Upper lobe of left lung (tissue), 6 donors: ENCODE measurements at places on chromosomes 2 and 18.

DNA sequence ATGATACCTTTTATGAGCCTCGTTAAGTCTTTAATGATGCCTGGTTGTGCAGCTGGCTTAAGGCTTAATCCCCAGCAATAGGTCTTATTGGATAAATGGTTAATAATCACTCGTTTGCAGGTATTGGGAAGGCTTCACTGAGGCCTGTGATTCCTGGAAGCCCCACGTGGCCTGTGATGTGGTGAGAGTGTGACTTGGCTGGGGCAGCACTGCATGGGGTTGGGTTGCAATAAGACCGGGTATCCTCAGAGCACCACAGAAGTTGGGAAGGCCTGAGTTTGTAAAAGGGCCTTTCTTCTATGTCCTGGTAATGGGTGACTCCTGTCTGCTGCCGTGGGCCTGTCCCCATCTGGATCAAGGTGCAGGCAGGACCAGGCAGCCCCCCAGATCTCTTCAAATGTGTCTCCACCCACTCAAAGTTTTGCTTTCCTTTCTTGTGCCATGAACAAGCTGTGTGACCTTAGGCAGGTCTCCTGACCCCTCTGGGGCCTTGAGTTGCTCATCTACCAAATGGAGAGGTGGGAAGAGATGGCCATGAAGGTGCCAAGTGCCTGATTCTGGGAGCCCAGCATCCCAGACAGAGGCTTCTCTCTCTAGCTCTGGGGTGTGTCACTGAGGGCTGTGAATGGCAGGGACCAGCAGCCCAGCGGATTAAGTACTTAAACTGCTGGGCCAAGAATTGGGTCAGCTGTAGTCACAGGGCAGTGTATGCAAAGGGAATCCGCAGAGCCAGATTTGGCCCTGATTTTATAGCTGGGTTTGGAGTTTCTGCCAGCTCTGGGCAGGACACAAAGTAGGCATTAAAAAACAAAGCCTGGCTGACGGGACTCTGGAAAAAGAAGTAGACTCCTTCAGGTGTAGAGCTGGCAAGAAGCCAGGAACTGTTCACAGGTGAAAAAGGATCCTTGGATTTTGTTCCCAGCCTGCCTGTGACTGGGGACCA, 24.4 kb downstream of the LBH start:
- H3K27ac ChIP-seq, result peak overlapping the region; percentile 19
- peaks cover 18% of the 10 kb centered on the region for H3K36me3 ChIP-seq
- no peaks in the 10 kb centered on the region for H3K27me3 ChIP-seq
- H3K4me1 ChIP-seq, result peaks cover 36% of the 10 kb centered on the region
- DNase-seq, result no peak

DNA sequence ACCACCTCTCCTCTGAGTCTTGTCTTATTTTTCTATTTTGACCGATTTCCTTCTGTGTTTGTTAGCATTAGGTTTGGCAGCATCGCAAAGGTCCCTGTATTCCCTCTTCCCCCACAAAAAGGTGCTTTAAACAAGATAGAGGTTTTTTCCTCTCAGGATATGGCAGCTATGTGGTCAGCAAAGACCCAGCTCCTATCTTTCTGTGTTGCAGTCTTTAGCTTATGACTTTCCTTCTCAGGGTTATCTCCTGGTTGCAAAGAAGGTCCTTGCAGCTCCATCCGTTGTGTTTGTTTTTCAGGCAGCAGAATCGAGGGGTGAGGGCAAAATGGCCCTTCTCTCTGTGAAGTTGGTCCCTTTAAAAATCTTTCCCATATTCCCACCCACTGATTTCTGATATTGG, 38.4 kb downstream of the GALNT1 start:
- no peaks in the 10 kb centered on the region for H3K36me3 ChIP-seq
- no peaks in the 10 kb centered on the region for H3K27me3 ChIP-seq
- DNase-seq, result no peak
- H3K27ac ChIP-seq, result no peak overlapping the region
- H3K4me1 ChIP-seq, result peaks cover 27% of the 10 kb centered on the region
- no peak overlapping the region for H3K4me3 ChIP-seq

DNA sequence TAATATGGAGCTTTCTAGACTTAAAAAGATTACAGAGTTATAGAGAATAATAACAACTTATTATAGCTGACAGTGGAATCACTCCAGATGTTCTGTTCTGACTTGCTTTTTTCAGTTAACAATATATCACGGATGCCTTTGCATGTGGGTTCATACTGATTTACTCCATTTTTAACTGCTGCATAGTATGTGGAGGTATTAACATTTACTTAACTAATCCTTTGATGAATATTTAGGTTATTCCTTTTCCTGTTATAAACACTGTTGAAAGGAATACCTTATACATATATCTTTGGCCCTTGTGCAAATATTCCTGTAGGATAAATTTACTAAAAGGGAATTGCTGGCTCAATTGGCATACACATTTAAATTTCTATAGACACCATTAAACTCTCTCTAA, 33.1 kb upstream of the ZFP36L2 start:
- DNase-seq, result no peak
- no peaks in the 10 kb centered on the region for H3K27me3 ChIP-seq
- no peaks in the 10 kb centered on the region for H3K4me1 ChIP-seq
- no peak overlapping the region for H3K27ac ChIP-seq
- H3K4me3 ChIP-seq, result no peak overlapping the region

- H3K36me3 ChIP-seq, result no peaks in the 10 kb centered on the region
- H3K4me3 ChIP-seq, result no peak overlapping the region
- H3K27ac ChIP-seq, result no peak overlapping the region
- DNase-seq, result no peak
- H3K27me3 ChIP-seq, result no peaks in the 10 kb centered on the region
Observed at GRCh38 chr2:70932631-70933230, 3.0 kb upstream of the ATP6V1B1 start.

DNA sequence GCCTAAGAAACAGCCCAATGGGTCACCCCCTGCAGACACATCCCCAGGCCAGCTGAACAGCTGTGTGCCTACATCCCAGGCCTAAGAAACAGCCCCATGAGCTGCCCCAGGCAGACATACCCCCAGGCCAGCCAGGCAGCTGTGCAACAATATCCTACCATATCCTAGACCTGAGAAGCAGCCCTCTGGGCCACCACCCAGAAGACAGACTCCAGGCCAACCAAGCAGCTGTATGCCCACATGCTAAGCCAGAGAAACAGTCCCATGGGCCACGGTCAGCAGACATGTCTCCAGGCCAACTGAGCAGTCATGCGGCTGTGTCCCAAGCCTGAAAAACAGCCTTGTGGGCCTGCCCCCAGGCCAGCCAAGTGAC, 205.5 kb downstream of the ATAD2B start:
- DNase-seq, result no peak
- no peaks in the 10 kb centered on the region for H3K27me3 ChIP-seq
- no peak overlapping the region for H3K4me3 ChIP-seq
- peaks cover 6% of the 10 kb centered on the region for H3K36me3 ChIP-seq

GRCh38 chr2:42757981-42758740, 5.8 kb downstream of the OXER1 start:
- H3K36me3 ChIP-seq, result peaks cover 20% of the 10 kb centered on the region
- H3K4me1 ChIP-seq, result peaks cover 5% of the 10 kb centered on the region
- no peak overlapping the region for H3K4me3 ChIP-seq
- no peaks in the 10 kb centered on the region for H3K27me3 ChIP-seq
- DNase-seq, result no peak

GRCh38 chr2:46198966-46199365, 98.2 kb upstream of the EPAS1 start:
- no peak for DNase-seq
- peak overlapping the region; percentile 14 for H3K27ac ChIP-seq
- no peak overlapping the region for H3K4me3 ChIP-seq
- H3K4me1 ChIP-seq, result peaks cover 40% of the 10 kb centered on the region

DNA sequence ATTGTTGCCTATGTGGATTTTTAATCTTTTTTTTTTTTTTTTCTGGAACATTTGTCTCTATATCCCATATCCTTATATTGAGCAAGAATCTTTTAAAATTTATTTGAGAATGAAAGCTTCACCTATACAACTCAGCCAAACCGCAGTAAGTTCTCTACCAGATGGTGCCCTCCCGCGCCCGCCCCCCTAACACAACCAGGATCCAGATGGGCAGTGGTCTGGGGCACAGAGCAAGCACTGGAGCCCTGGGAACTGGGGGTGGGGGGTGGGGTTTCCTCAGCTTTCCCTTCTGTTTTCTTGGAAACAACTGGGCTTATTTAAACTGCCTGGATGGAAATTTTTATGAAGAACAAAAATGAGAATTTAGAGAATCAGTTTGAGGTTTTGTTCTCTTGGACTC, 74.6 kb downstream of the ACAA2 start:
- no peaks in the 10 kb centered on the region for H3K4me1 ChIP-seq
- no peak overlapping the region for H3K27ac ChIP-seq
- no peaks in the 10 kb centered on the region for H3K27me3 ChIP-seq
- H3K36me3 ChIP-seq, result no peaks in the 10 kb centered on the region

GRCh38 chr2:66460031-66460430, 25.1 kb downstream of the MEIS1 start:
- no peaks in the 10 kb centered on the region for H3K27me3 ChIP-seq
- H3K4me1 ChIP-seq, result peaks cover 50% of the 10 kb centered on the region
- no peak overlapping the region for H3K27ac ChIP-seq
- no peak overlapping the region for H3K4me3 ChIP-seq

DNA sequence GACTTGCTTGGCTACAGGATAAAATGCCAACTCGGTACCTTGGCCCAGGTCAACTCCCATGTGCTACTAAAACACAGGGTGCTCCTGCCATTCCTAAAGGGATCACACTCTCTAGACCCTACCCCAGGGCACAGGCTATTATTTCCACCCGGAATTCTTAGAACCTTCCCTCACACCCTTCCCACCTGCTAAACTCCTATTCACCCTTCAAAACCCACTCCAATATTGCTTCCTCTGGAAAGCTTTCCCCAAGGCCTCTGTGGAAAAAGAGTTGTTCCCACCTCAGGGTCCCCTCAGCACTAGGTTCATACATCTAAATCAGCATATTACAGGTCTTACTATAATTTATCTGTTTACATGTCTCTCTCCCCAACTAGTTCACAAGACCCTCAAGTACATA, 75.0 kb upstream of the TANC1 start:
- no peaks in the 10 kb centered on the region for H3K4me1 ChIP-seq
- H3K36me3 ChIP-seq, result no peaks in the 10 kb centered on the region
- H3K27ac ChIP-seq, result no peak overlapping the region
- no peak for DNase-seq
- H3K4me3 ChIP-seq, result no peak overlapping the region
- H3K27me3 ChIP-seq, result no peaks in the 10 kb centered on the region

DNA sequence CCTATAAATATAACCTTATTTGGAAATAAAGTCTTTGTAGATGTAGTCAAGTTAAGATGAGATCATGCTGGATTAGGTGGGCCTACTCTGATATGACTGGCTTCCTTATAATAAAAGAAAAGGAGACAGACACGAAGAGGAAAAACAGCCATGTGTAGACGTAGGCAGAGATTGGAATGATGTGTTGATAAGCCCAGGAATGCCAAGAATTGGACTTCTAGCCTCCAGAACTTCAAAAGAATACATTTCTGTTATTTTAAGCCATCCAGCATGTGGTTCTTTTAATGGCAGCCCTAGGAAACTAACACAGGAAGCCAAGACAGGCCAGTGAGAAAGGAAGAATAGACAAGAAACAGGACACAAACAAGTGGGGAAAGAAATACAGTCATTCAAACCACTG, 68.6 kb downstream of the NYAP2 start:
- no peaks in the 10 kb centered on the region for H3K36me3 ChIP-seq

GRCh38 chr18:49355028-49355427, 105.4 kb downstream of the DYM start:
- H3K4me1 ChIP-seq, result no peaks in the 10 kb centered on the region
- no peaks in the 10 kb centered on the region for H3K36me3 ChIP-seq
- no peaks in the 10 kb centered on the region for H3K27me3 ChIP-seq
- H3K4me3 ChIP-seq, result no peak overlapping the region
- no peak overlapping the region for H3K27ac ChIP-seq
- no peak for DNase-seq

DNA sequence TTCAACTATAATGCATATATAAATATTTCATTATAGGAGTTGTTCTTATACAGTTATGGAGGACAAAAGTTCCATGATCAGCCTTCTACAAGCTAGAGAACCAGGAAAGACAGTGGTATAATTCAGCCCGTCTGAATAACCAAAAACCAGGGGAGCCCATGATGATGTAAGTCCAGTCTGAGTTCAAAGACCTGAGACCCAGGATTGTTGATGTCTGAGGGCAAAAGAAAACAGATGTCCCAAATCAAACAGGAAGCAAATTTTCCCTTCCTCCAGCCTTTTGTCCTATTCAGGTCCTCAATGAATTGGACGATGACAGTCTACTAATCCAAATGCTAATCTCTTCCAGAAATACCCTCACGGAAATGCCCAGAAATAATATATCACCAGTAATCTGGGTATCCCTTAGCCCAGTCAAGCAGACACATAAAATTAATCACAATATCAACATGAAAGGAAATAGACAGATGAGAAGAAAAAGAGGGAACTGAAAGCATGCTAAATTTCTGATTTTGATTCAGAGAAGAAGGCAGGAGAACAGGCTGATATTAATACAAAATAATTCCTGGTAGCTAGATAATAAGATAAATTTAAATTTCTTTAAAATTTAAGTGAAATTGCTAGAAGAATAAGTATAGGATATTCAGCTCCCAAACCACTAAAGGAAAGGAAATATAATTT, 255.6 kb upstream of the CTAGE1 start:
- no peak overlapping the region for H3K4me3 ChIP-seq
- no peaks in the 10 kb centered on the region for H3K36me3 ChIP-seq
- no peak overlapping the region for H3K27ac ChIP-seq
- H3K27me3 ChIP-seq, result no peaks in the 10 kb centered on the region
- DNase-seq, result no peak
- H3K4me1 ChIP-seq, result no peaks in the 10 kb centered on the region

GRCh38 chr2:194730266-194730665, 926.8 kb upstream of the SLC39A10 start:
- H3K4me1 ChIP-seq, result no peaks in the 10 kb centered on the region
- no peak for DNase-seq
- H3K36me3 ChIP-seq, result no peaks in the 10 kb centered on the region

- no peaks in the 10 kb centered on the region for H3K36me3 ChIP-seq
- H3K27ac ChIP-seq, result no peak overlapping the region
- H3K4me1 ChIP-seq, result no peaks in the 10 kb centered on the region
- H3K4me3 ChIP-seq, result no peak overlapping the region
- no peaks in the 10 kb centered on the region for H3K27me3 ChIP-seq
Observed at GRCh38 chr18:67455890-67456501, 60.5 kb downstream of the DSEL start.

DNA sequence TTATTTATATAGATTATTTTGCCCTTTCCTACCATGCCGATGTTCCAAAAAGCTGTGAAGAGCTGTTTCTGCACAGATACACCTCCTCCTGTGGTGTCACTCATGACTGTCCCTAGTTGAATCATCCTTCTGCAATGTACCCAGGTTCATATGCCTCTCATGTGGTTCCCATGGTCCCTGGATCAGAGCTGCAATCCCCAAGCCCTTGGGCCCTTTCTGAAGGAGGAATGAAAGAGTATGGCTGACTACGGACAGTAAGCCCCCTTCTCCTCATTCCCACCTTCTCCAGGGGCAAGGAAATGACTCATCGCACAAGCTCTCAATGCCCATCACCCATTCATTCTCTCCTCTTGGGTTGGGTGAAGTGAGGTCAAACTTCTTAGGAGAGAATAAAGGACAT, 63.9 kb upstream of the ACVR1 start:
- H3K36me3 ChIP-seq, result no peaks in the 10 kb centered on the region
- no peak overlapping the region for H3K27ac ChIP-seq
- no peak overlapping the region for H3K4me3 ChIP-seq
- H3K27me3 ChIP-seq, result no peaks in the 10 kb centered on the region
